AG08395 (cell line): ENCODE measurements at places on chromosomes 6 and 20.
A peak's percentile ranks its signal among the peaks of the same experiment; 100 is the strongest.

- DNase-seq = peak; percentile 52
Measured at GRCh38 chr6:117265410-117266256, at the start of gene VGLL2. Gene VGLL2, plus strand, starts transcription at chr6:117265558. Its CDS starts 206 bp downstream, at chr6:117265764.

DNA sequence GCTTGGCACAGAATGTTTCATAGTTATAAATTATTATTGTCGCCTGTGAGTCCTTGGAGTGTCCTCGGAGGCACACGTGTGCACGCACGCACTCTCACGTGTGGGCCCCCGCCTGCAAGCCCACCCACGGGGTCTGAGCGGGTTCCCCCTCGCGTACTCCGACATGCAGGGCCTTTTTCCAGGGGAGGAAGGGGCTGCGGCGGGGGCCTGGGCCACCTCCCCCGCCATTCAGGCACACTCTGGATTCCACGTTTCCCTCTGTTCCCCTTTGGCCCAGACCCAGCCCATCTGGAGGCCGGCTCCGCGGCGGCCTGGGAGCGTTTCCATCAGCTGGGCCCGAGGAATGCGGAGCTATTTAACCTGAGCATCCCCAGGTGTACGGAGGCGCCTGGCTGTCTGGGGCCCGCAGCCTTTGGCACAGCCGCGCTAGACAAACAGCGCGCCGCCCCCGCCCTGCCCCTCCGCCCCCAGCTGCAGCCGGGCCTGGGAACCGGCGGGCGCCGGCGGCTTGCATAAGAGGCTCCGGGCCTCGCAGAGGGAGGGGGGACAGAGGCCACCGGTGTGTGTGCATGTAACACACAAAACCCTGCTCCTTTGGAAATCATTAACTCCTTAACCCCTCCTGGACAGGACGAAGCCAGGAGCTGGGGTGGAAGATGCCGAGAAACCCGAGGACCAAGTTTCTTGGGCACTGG, 3.3 kb downstream of the ID1 start:
- peak; percentile 59 for DNase-seq

GRCh38 chr6:33620158-33620855, 815 bp upstream of the ITPR3 start:
- no peak for DNase-seq

DNA sequence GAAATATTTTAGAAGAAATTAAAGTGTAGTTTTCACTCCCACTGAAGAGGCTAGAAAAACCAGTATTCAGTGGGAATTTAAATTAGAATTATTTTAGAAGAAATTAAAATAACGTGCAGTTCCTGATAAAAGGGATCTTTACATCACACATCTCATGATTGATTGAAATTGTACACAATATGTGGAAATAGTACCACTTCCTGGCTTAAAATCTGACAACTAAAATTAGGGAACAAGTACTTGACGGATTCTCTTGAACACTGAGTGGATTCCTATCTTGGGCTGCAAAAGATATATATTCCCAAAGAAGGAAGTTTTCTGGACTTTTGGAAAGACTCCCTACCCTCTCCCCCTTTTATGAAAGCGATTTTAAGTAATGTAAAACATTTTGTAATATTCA, 14.6 kb upstream of the MTCL3 start:
- DNase-seq = no peak

DNA sequence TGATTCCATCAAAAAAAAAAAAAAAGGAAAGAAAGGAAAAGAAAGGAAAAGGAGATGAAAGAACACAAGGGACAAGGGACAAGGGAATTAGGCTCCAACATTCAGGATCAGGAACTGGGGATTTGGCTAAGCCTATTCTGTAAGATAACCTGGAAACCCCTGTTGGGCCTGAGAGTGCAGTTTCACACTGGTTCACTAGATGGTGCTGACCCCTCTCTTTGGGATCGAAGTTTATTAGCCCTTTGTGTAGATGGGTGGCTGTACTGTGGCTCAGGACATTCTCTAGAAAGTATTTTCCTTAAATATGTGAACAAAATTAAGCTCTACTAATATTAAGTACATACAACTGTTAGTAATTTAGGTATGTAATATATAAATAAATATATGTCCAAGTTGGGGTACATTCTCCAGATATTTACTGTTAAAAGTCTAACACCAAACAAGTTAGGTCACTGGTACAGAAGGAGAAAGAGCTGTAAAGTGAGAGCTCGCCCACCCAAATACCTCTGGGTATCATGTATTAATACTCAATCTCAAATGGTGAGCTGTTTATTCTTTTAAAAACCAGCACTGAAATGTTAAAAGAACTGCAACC, 6.3 kb downstream of the OR2A4 start:
- peak; percentile 84 for DNase-seq

GRCh38 chr6:13454286-13455221, 32.8 kb downstream of the GFOD1 start:
- peak; percentile 46 for DNase-seq

- peak; percentile 70 for DNase-seq
Measured at GRCh38 chr6:52286798-52287432, 2.4 kb upstream of the MCM3 start.

DNA sequence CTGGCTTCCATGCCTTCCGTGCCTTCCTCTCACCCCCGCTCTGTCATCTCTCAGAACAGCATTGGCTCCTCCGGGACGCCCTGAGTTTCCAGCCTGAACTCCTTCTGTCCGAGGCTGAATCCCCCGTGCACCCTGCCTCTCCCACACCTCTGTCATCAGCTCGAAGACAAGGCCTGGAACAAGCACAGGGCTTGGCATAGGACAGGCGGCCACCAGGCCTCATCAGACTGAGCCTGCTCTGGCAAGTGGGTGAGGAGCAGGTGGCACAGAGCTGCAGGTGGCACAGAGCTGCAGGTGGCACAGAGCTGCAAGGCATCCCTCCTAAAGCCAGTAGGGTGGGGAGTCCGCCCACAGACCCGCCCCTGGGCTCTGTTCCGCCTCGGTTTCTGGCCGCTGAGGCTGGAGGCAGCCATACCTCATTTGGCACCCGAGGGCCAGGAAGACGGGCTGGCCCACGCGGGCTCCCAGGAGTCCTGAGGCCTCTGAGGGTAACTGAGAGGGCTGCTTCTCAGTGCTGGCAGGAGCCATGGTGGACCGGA, 60.2 kb downstream of the EZR start:
- DNase-seq = no peak

DNA sequence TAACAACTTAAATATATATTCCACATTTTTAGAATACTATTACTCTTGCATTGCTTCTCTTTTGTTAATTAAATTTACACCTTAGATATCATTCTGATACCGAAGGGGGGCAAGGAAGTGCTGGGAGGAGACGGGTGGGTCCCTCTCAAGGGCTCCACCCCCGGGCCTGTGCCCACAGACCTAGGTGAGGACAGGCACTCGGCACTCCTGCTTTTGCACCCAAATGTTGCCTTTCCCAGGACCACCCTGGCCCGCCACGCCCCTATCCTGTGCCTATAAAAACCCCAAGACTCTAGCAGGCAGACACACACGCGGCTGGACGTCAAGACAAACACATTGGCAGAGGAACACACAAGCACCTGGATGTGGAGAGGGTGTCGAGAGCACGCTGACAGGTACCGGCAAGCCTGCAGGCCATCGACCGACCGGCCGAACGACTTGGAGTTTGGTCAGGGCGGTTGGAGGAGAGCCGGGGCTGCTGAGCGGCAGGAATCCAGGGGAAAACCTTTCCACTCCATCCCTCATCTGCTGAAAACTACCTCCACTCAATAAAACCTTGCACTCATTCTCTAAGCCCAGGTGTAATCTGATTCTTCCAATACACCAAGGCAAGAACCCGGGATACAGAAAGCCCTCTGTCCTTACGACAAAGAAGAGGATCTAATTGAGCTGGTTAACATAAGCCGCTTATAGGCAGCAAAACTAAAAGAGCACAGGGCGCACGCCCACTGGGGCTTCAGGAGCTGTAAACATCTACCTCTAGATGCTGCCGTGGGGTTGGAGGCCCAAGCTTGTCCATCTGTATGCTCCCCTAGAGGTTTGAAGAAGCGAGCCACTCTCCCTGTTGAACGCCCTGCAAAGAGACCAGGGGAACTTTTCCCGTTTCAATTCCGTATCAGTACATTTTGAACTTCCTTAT, 197.4 kb upstream of the PRSS16 start:
- no peak for DNase-seq

DNA sequence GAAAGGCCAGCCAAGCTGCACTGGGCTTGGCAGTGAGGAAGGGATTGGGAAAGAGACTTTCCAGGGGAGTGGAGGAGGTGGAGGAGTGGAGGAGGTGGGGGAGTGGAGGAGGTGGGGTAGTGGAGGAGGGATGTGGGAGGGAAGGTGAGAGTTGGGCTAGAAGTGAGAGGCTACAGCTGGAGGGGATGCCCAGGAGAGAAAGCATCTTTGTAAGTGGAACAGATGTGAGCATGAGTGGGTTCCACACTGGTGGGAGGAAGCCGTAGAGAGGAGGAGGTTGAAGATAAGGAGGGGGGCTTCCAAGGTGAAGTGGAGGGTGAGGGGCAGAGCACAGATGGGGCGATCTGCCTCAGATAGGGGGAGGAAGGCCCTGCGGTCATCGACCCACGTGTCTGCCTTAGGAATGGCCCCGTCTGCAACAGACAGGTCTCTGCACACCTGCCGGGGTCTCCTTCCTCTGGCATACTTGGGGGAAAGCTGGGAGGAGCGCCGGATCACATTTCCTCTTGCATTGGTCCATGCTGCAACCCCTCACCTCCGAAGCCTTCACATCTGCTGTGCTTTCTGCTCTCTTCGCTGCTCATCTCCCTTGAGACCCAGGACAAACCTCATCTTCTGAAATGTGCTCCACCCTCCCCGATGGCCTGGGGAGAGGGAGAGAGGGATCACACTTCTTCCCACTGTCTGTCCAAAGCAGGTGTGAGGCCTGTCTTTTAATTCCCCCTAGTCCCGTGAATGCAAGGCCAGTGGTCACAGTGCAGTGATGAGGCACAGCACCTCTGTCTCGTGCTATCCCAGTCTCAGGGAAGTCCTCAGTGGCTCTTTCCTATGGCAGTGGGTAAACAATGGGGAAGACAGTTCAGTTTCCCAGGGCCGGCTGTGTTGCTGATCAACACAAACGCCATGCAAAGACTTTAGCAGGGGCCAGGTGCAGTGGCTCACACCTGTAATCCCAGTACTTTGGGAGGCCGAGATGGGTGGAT, 48.6 kb upstream of the SNX9 start:
- DNase-seq = peak; percentile 44

DNA sequence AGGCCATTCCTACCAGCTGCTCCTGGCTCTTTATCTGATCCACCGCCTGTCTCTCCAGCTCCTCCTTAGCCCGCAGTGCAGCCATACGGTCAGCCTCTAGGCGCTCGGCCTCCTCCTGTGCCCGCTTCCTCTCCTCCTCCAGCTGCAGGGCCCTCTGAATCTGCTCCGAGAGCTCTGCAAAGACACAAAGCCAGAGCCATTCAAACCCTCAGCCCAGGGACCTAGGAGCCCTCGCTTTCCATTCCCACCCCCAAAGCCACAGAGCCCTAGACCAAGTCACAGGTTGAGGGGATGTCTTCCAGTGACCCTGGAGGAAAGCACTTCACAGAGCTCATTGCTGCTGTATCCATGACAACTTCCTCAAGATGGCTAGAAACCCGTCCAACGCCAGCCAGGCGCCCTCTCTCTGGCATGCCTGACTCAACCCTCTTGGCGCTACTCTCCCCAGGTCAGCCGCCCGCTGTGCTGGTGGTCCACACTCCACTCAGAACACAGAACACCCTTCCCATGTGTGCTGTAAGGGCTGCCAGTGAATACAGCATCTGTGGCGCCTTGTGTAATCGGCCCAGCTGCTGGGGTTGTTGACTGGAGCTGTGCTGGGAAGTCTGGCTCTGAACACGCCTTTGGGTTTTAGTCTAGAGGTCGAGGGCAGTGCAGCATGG, 49.3 kb downstream of the EZR start:
- DNase-seq = no peak

- no peak for DNase-seq
Measured at GRCh38 chr6:156336733-156337132, 440.4 kb upstream of the ARID1B start.
